ENCODE measurements at places on chromosomes 12 and 14.

GRCh38 chr12:17793854-17794253 is 296.1 kb downstream of the RERGL start:
- DNase-seq = no peak

- no peak for DNase-seq
These were observed 515.9 kb upstream of the TBX3 start for GRCh38 chr12:115199831-115200230.

- no peak for DNase-seq
These were observed 97.0 kb downstream of the TMEM30B start for GRCh38 chr14:61184112-61184511.

GRCh38 chr14:104126753-104127152 is 11.6 kb upstream of the KIF26A start:
- no peak for DNase-seq

DNA sequence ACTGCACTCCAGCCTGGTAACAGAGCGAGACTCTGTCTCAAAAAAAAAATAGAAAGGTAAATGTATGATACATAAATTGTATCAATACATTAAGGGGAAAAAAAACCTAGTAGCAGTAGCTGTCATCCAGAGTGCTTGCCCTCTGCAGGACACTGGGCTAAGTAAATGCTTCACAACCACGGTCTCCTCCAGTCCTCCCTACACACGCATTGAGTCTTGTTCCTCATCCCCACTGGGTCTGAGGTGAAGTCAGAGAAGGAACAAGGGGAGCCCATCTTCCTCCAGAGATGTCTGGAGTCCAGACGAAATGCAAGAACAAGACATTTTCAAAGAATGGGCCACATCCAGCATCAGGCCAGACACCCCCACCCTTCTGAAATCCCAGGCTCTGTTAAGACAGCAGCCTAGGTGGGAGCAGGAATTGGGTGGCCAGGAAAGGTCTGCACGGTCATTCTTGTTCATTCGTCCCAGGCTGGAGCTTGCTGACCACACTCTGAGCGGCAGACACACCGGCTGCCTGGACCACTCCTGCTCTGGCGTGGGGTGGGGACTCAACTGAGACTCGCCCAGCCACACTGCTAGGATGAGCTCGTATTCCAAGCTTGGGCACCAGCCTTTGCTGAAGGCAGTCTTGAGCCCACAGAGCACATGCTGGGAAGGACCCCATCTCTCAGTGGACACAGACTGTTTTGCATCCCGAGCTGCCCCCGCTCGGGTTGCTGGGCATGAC is 45.5 kb downstream of the CHGA start:
- DNase-seq = no peak

DNA sequence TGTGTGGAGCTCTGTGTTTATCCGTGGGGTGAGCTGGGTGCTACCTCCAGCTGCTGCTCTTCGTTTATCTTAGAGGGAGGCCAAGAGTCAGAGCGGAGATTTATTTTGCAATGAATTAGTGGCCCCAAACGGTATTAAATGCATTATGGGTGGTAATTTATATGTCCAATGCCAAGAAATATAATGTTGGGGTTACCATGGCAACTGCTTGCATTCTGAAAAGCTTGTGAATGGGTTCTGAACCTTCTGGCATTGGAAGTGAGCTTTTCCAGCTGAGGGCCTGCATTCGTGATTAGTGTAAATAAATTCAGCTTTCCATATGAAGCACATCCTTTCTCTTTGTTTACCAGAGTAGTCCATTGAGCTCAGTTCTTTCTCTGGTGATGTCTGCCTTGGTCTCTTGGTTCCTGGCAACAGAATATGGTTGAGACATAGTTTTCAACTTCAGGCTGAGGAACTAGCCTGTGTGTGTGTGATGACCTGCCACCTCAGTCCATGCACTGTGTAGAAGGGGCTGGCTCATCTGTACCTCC is 51.8 kb downstream of the TRAF3 start:
- DNase-seq = no peak

GRCh38 chr12:26126340-26127284 is 1.8 kb upstream of the BHLHE41 start:
- DNase-seq = peak; percentile 82

GRCh38 chr12:39959031-39959430 is 146.8 kb downstream of the SLC2A13 start:
- DNase-seq = no peak

DNA sequence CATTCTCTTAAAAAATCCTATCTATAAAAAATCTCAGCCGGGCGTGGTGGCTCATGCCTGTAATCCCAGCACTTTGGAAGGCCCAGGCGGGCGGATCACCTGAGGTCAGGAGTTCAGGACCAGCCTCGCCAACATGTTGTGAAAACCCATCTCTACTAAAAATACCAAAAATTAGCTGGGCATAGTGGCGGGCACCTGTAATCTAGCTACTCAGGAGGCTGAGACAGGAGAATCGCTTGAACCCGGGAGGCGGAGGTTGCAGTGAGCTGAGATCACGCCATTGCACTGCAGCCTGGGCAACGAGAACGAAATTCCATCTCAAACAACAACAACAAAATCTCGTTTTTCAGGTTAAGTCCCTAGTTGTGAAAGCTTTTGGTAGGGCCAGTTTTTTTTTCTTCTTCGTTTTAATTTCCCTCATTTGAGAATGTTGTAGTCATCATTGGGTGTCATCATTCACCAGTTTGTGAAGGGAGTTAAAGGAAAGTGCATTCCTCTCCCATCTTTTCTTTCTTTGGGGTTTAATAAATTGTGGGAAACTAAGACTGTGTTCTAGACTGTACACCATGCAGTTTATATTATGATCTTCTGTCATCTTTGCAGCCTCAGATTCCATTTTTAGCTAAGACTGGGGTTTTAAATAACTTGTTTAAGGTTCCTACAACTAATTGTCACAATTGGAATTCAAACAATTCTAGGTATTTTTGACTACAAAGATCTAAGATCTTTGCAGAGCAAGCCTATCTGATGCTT is 23.9 kb downstream of the MDM2 start:
- DNase-seq = no peak

- no peak for DNase-seq
These were observed 161.9 kb downstream of the ANO6 start for GRCh38 chr12:45377815-45378214.

DNA sequence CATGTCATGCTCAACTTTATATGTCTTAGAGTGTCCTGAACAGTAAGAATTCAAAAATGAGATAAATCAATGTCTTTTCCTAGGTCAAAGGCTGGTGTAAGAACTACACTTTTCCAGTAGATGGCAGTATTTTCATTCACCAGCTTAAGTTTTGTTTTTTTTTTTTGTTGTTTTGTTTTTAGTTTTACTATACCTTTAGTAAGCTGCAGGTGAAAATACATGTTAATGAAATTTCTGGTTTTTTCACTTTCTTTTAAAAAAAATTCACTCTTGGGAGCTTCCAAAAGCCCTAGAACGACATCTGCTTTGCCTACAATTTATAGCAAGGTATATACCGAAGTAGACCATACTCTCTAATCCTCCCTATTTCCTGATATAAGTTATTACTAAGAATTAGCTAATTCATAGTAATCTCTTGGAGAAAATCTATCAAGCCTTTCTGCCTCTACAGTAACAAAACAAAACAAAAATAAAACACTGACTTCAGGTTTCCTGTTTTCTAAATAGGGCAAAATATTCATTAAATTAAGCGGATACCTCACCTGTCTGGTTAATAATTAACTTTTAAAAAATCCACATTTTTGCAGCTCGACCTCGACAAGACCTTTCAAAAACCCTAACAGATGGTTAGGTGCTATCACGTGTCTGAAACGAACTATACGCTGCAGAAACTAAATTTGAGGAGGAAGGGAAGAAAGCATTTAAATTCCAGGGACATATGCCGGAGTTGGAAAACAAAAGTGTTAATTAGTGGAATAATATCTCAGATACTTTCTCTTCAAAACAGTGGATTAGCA is 2.7 kb upstream of the SAMD4A start:
- no peak for DNase-seq

DNA sequence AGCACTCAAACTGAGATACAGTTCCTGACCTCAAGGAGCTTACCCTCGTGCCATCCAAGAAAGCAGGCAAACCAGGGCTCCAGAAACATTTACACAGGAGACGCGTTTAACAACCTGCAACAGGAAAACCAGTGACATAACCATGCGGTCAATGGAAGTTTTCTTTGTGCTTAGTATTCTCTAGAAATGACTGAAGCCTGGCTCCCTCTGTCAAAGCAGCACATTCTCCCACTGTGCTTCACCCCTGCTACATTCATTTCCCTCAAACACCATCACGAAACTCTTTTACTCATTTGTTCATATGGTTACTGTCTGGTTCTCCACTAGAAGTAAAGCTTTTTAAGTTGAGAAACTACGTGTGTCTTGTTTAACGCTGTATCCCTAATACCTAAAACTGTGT is 161.3 kb upstream of the CCND2 start:
- DNase-seq = no peak

- DNase-seq = no peak
These were observed 18.6 kb downstream of the RASSF8 start for GRCh38 chr12:25977047-25977446.

DNA sequence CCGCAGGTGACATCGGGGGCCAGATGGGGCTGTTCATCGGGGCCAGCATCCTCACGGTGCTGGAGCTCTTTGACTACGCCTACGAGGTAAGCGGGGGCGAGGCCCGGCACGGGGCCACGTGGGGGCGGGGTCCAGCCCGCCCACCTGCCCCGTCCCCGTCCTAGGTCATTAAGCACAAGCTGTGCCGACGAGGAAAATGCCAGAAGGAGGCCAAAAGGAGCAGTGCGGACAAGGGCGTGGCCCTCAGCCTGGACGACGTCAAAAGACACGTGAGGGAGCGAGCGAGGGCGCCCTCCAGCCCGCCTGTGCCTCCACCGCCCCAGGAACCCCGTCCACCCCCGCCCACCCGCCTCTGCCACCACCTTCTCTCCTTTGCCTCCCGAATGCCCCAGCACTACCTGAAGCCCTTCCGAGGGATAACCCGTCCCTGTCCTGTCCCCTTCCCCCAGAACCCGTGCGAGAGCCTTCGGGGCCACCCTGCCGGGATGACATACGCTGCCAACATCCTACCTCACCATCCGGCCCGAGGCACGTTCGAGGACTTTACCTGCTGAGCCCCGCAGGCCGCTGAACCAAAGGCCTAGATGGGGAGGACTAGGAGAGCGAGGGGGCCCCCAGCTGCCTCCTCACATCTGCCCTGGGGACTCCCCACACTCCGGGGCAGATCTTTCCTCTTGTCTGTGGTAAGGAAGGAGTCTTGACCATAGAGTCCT is 3.9 kb upstream of the SMARCD1 start:
- DNase-seq = no peak

- DNase-seq = no peak
These were observed 19.5 kb downstream of the PIGH start for GRCh38 chr14:67580336-67581171.

GRCh38 chr12:76030341-76031080 is 1.1 kb downstream of the PHLDA1 start:
- DNase-seq = peak; percentile 26

GRCh38 chr12:119448611-119449131 is 114.1 kb downstream of the CCDC60 start:
- no peak for DNase-seq

GRCh38 chr14:50943943-50944646 is at the start of gene PYGL:
Gene PYGL (minus strand): TSS chr14:50944483. CDS start chr14:50944403, 80 bp downstream.
- peak; percentile 44 for DNase-seq

GRCh38 chr14:72565917-72566316 is 328.0 kb downstream of the DPF3 start:
- DNase-seq = no peak

- no peak for DNase-seq
These were observed 35.5 kb downstream of the STXBP6 start for GRCh38 chr14:25014440-25014839.

DNA sequence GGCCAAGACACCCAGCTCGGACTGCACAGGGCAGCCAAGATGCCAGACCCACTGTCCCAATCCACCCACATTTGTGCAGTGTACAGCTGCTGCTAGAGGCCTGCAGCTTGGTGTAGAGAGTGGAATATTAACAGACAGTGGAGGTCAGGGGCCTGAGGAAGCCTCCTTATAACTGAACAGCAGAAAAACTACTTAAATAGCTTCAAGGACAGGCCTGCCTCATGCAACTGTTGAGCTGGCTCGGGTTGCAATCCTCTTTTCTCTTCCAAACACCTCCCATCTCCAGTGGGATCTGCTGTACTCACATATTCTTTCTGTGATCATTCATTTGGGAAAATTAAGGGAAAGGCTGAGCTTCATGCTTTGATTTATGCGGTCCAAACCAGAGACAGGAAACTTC is 1043.2 kb upstream of the TMEM132C start:
- no peak for DNase-seq

- DNase-seq = no peak
These were observed 28.3 kb downstream of the PTPRO start for GRCh38 chr12:15350643-15351042.

DNA sequence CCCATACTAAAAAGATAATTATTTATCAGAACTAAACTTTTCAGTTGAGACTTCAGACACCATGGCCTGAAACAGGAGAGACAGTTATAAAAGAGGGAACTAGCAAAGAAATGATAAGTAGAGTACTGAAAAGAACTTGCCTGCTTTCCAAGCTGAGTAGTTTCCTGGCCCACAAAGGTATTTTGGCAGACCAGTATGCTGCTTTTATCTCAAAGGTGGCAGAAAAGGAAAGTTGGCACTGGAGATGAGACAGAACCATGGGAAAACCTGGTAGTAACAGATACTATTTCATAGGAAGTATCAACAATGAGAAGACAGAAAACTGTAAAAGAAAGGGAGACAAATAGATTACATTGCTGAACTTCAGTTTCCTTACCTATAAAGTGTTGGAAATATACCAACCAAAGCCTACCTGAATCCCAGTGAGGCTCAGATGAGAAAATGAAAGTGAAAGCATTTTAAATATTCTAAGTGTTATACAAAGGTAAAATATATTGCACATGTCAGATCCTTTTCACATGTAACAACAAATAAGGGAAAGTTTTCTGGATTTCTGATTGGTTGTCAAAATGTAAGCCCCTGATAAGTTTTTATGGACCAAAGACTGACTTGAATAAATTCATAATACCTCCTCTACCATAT is 155.3 kb upstream of the FSCB start:
- DNase-seq = no peak
